ENCODE measurements at places on chromosomes 11 and 22. TPM values are rescaled to one million over a fixed set of nuclear protein-coding genes. Genes with fewer than 3 reads are reported as not detected.

ASCL2 gene
- 6.3 TPM for total RNA-seq

GRCh38 chr22:18068381-18068988 lies 9.3 kb upstream of the PEX26 start:
- DNase-seq: no peak

- no peak for DNase-seq
Measured at GRCh38 chr11:5665051-5665570, 19.8 kb downstream of the TRIM5 start.

- DNase-seq: no peak
Measured at GRCh38 chr11:29051935-29052334, 943.7 kb downstream of the METTL15 start.

DNA sequence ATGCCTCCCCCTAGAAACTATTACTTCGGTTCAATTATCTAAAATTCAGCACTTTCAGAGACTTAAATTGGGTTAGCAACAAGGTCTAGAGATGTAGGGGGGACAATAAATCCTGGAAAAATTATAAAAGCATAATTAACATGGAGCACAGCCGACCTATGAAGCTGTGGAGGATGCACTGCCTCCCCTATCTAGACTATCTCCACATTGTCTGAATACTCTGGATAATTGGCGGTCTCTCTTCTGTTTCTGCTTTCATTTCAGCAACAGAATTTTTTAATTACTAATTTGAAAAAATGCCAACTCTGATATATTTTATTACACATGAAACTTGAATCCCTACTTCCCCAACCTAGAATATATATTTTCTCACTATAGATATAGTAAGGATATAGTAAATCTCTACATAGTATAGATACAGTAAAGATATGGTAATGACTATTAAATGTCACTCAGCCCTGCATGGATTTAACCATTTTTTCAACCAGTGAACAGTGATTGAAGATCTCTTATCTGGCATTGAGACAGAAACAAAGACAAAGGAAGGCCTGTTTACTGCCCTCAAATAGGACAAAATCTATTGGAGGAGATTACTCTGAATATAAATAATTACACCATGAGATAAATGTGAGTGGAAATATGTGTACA lies 157.6 kb downstream of the BLID start:
- DNase-seq: no peak

GRCh38 chr11:108793138-108793537 lies 128.3 kb downstream of the DDX10 start:
- no peak for DNase-seq

All from left colon (tissue), 2 donors.